ENCODE measurements at places on chromosomes 2 and 18.

- no peak for DNase-seq
These were observed 22.8 kb downstream of the NXPH2 start for GRCh38 chr2:138757384-138757783.

DNA sequence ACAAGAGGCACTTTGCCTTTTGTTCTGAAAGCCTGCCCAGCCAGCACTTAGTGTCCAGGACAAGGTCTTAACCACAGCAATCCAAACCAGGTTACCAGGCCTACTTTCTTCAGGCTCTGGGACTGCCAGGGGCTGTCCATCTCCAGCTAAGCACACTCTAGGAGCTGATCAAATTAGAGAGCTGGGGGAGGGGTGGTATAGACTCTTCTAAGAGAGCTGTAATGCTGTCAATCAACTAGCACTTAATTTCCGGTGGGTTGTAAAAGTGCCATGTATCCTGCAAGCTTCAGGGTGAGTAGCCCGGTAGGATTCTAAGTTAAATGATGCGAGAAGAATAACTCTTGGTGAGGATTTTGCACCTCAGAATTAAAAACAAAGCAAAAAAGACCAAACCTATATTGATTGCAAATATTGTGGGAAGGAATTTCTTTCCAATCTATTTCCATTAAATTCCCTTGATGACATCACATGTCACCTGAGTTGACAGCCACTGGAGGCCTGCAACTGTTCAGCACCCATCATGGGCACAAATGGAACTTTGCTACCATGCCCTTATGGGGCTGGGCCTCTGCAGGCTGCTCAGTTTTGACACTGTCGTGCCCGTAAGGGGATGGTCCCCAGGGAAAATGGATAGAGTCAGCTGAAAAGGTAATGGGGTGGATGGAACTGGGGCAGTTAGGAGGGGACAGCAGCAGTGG, 8.7 kb upstream of the COX7A2L start:
- DNase-seq = no peak

- no peak for DNase-seq
These were observed 92.4 kb downstream of the INPP5D start for GRCh38 chr2:233152541-233152940.

DNA sequence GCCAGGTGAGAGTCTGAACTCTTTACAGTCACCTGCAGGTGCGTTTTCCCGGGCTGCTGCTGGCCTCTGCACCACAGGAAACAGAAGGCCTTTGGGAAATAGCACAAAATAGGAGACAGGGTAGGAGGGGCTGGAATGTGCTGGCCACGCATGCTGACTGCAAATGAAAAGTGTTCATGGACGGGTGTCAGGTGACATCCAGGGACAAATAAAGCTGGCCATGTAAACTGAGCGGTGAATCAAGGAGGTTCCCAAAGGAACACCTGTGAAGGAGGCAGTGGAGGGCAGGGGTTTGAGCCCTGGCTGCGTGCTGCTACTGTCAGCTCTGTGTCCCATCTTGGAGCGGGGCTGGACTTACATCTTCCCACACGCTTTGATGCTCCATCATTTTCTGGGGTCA, 42.4 kb upstream of the GBX2 start:
- no peak for DNase-seq

DNA sequence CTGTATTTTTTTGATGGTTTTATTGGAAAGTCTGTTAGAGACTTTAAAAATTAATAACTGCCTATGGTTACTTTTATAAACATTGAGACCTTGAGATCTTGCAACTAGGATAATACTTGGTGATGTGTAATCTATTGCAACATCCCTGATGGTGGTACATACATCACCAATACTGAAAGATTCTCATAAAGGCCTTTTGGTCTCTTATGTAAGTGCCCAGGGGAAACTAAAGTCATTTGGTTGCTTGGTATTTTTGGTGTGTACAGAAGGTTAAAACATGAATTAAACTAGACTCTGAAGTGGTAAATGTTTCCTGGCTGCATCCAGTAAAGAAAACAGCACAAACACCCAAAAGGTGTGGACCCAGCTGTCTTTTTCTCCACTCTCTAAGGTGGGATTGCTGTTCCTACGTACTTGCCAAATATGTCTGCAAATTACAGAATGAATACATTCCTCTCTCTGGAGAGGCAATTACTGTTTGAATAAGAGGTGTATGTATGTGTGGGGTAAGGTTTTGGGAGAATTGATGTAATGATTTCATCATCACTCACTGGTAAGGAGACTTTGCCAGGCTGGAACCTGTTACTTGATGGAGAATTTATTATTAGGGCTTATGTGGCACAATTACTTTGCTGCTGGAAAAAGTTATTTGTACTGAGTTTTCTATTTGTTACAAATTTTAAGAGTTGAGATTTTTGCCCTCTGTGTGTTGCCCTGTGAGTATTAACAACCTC, 3.6 kb downstream of the B3GNT2 start:
- DNase-seq = no peak

GRCh38 chr2:143730155-143730952, 601.1 kb downstream of the ARHGAP15 start:
- DNase-seq = no peak

DNA sequence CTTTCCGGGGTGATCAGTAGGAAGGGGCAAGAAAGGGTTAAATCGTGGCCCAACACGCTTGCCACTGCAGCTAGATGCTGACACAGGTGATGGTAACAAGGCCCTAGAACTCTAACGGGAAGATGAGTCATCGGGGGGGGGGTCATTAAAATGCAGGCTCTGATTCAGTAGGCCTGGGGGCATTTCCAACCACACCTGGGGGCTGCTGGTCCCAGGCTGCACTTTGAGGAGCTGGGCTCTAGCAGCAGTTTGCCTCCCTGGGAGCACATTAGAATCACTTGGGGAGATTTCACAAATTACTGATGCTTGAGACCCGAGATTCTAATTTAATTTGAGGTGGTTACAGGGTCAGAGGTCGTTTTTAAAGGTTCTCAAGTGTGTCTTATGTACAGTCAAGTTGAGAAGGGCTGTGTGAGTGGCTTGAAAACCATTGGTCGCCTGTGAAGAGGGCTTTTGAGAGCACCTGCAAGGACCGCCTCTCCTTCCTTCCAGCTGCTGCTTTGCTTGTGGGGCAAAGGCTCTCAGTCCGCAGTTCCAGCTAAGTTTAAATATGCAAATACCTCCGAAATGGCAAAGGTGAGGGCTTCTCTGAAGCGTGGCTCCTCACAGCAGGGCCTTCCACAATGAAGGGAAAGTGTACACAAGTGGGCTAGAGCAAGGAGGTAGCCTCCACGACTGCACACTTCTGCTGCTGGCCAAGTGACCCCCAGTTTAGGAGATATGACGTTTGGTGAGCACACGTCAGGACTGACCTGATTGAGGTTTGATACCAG, 128.0 kb upstream of the MSH6 start:
- no peak for DNase-seq

GRCh38 chr2:31271851-31272267, 37.9 kb downstream of the EHD3 start:
- DNase-seq = no peak

DNA sequence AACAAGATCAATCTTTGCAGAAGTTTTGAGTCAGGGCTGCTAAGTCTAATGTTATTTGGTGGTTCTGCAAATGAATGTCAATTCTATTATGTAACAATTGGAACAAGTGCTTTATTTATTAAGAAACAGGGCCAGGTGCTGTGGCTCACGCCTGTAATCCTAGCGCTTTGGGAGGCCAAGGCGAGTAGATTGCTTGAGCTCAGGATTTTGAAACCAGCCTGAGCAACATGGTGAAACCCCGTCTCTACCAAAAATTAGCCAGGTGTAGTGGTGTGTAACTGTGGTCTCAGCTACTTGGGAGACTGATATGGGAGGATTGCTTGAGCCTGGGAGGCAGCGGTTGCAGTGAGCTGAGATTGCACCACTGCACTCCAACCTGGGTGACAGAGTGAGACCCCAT, 13.2 kb upstream of the RNF103 start:
- DNase-seq = no peak

- DNase-seq = no peak
These were observed 74.2 kb downstream of the DOCK10 start for GRCh38 chr2:224968051-224968450.

DNA sequence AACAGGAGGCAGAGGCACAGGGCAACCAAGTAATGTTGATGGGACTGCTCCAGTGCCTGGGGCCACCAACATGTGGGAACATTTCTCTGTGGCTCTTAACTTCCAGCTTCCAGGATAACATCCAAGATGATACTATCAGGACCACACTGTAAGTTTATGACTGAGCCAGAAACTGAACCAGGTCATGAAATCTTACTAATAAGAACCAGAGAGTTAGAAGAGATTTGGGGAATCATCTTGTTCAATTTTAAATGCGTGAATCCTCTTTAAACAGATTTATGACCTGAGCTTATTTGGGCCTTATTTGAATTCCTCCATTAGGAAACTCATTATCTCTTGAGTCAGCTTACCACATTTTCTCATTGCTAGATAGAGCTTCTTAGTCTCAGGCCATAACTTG, 45.0 kb downstream of the MAP2 start:
- no peak for DNase-seq

- no peak for DNase-seq
These were observed 113.4 kb upstream of the GLI2 start for GRCh38 chr2:120622159-120622869.

DNA sequence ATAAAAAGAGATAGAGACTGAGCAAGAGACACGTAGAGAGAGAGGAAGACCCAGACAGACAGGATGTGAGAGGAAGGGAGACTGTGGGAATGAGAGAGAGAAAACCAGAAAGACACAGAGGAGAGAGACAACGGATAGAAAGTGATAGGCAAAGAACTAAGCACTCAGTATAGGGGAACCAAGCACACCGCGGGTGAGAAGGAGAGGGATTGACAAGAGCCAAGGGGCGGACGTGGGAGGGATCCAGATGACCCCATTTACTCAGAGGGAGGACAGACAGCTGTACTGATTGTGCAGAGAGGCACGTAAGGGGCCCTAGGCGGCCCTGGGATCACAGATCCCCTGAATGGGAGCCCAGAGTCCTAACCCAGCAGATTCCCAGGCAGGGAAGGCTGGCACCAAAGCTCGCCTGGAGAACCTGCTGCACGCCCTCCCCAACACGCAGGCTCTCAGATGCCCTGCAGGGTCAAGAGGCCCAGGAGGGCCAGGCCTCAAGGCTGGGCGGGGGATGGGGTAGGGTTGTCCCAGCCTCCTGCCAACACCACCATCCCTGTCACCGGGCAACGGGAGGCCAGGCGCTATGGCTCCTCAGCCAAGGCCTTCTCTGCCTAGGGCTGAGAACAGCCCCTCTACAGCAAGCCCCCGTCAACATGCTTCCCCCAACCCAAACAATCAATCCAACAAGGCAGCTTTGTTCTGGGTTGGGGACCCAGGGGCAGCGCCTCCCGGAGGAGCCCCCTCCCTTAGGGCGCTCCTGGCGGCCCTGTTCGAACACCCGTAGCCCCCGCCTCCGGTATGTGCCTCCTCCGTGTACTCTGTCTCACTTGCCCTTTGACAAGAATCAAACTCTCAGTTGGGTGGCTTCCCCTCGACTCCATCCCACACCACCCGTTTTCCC, 579 bp downstream of the LOXL3 start:
- DNase-seq = no peak

DNA sequence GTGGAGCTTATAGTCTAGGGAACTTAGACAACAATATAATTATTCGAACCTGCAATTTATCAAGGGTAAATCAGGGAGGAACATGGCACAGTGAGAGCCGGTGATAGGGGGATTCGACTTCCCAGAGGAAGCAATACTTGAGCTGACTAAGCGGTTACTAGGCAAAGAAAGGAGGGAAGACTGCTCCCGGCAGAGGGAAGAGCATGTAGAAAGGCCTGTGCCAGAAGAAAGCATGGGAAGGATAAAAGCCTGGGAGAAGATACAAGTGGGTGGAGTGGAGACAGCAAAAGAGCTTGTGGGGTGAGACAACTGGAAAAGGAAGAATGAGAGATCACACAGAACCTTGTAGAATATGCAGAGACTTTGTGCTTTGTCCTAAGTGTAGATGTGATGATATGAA, 93.3 kb downstream of the MARCHF4 start:
- no peak for DNase-seq

- DNase-seq = no peak
These were observed 81.4 kb downstream of the MYCN start for GRCh38 chr2:16021611-16022363.

DNA sequence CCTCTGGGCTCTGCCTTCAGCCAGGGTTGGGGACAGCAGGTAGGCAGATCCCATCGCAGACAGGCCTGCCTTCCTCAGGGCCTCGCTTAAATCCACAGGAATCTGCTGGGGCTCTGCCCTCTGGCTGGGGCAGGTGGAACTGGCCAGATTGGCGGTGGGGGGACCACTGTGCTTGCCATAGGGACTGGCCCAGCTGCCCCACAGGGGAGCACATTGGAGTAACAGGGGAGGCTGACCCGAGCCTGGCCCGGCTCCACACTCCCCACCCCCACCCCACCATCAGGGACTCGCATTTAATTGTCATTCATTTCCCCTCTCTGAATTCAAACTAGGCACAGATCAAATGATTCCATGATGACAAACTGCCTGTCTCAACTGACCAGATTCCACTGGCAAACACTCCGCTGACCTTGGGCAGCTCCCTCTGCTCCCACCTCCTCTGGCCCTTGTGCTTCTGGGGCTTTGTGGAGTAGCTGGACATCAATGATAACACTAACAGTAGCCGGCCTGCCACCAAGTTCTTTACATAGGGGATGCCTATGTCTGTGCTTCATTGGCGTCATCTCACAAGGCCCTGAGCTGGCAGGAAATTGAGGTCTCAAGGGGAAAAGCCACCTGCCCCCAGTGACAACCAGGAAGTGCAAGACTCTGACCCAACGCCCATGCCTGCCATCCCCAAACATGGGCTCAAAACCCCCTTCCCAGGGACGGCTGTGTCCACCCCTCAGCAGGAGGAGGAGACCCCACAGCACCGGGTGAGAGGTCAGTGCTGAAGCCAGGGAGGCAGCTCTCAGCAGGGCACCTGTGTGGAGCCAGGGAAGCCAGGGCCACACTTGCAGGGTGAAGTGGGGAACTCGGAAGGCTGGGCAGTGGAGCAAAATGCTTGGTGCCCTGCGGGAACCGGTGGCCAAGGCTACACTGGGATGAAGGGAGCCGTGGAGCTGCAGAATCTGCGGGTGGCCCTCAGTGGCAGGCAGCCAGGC, 2.1 kb upstream of the B3GNT7 start:
- no peak for DNase-seq

GRCh38 chr2:31266804-31267203, 32.9 kb downstream of the EHD3 start:
- DNase-seq = no peak
